ENCODE measurements at places on chromosomes 4 and X.

GRCh38 chr4:24024157-24024556 is 134.3 kb upstream of the PPARGC1A start:
- DNase-seq = no peak

GRCh38 chr4:88040707-88041106 is 33.3 kb downstream of the PKD2 start:
- DNase-seq = no peak

- DNase-seq = no peak
Observed at GRCh38 chr4:79015411-79015810, 76.2 kb upstream of the PAQR3 start.

DNA sequence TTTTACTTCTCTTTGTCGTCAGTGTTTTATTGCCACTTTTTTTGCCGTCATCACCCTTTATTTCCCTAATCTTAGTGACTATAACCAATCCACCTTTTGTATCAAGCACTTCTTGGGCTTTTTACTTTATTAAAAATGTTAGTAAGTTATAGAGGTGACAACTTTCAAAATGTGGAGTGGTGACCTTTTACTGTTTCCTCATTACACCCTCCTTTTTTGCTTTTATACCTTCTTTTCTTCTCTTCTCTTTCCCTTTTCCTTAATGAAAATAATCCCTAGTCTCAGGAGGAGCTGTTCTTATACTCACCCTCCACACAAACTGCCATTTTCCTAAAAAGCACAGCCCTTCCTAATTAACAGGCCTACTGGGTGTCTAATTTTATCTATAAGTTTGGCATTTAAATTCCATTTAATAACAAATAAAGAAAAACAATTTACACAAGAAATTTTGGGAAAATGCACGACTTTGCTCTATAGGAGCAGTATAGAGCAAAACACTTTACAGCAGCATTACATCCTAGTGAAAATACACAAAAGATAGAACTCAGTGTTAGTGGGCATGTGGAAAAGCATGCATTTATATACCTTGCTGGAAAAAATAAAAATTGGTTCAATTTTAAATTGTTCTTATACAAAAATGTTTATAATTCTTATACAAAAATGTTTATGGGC is 27.3 kb downstream of the BBS12 start:
- no peak for DNase-seq

DNA sequence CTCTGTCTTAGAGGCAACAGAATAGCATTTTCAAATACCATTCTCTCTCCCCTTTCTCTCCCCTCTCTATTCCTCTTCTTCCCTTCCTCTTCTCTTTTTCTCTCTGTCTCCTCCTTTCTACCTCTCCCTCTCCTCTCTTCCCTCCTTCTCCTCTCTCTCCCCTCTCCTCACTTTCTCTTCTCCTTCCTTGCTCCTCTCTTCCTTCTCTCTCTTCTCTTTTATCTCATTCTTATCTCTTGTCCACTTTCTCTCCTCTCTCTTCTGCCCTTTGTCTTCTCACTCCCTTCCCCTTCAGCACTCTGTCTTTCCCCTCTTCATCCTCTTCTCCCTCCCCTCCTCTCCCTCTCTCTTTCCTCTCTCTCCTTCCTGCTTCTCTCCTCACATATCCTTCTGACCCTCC is 2265.8 kb upstream of the TENM3 start:
- no peak for DNase-seq

DNA sequence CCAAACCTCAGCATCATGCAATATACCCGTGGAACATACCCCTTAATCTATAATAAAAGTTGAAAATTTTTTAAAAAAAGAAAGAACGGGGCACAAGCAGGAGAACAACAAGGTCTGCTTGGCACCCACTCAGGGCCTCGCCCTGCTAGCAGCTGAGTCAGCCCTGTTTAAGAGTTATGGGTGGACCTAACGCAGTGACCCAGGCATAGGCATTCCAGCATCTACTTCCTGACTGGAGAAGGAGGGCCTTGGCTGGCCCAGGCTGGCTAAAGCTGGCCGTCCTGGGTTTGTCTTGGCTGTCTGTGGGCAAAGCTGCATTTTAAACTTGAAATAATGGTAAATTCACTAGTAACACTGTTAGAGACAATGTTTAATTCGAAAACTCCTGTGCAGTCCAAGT is 236.7 kb upstream of the PGRMC2 start:
- DNase-seq = no peak

- DNase-seq = no peak
Observed at GRCh38 chr4:186859420-186859819, 135.8 kb upstream of the FAT1 start.

- no peak for DNase-seq
Observed at GRCh38 chr4:94274912-94275311, 67.2 kb downstream of the SMARCAD1 start.

DNA sequence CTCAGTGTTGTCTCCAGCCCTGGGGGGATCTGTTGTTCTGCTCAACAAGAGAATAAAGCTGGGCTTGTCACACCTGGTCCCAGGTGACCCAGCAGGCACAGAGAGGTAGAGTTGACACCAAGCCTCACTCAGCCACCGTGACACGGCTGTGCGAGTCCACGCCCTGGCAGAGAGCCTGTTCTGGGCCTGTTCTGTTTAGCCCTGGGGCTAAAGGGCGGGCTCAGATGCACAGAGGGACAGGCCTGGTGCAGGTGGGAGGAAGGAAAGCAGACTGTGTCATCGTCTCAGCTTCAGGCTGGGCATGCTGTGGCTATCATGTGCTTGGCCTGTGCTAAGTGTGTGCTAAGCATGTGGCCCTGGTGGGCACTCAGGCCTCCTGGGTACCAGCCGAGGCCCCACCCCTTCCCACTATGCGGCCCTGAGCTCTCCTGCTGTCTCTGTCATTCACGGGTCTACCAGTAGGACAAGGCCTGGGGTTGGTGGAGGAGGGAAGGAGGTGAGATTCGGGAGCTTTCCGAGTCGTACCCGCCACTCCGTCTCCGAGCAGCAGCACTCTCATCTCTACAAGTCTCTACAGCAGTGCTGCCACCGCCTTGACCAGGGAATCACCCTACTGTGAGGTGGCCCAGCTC is 10.8 kb downstream of the WFS1 start:
- DNase-seq = no peak

DNA sequence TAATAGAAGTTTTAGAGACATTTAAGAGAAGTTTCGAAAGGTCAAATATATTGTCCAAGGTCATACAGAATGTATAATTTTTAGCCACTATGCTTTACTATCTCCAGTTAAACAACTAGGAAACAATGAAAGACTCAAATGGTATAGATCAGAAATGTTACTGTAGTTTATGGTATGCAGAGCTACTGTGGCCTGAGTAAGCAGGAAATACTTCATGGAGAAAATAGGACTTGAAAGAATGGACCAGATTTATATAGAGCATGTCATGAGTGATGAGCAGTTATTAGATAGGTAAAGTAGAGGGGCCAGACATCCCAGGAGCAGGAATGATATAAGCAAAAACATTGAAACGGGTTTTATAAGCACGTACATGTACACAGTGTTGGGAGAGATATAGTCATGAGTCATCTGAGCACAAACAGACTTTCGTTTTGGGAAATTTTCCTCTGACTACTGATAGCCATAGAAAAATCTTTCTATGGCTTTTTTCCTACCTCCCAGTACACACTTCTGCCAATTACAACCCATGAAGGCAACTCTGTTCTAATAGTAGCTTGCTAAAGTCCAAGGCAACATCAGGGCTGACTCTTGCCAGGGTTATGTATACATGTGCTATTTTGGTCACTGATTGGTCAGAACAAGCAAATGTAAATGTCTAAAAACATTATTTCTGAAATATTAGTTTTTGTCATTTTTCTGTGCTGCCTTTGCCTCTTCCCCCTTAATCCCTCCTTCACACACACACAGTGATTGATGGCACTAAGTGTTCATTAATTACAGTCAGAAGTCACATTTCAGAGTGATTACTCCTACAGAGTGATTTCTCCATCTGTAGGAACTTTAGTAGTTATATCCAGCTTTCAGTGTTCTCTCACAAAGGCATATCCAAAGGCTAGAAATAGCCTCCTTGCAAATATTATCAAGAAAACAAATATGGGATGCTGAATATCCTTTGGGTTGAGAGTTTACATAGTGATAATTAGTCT is 198.7 kb downstream of the ENOX2 start:
- no peak for DNase-seq

GRCh38 chrX:71111921-71112431 is 599 bp upstream of the IL2RG start:
- DNase-seq = no peak

GRCh38 chr4:67918428-67918827 is 34.6 kb upstream of the TMPRSS11D start:
- DNase-seq = no peak

DNA sequence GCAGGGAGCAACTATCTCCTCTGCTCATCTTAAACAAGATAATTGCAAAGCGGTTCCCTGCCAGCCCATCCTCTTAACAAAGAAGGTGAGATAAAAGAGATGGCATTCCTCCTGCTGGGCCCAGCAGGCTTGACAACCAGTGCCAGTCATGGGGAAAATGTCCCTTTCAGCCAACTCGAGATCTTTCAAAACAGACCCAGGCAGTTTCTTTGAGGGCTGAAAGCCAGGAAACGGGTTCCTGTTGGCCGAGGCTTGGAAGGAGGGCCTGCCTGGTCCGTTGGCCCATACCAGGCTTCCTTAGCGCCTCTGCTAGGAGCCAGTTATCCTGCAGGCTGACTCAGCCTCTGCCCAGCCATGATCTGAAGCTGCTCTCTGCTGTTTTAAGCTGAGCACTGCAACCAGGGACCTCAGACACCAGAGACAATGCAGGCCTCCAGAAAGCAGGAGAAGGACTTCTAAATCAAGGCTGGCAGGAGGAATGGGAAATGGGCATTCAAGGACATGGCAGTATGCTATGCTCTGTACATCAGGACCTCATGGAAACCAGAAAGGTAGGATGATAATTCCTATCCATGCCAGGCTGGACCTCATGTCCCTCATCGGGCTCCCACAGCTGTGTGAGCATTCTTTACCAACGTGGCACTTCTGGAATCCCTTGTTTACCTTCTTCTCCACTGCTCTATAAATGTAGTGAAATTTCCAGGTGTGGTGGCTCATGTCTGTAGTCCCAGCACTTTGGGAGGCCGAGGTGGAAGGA is 42.4 kb upstream of the SLC2A9 start:
- peak; percentile 0 for DNase-seq

- no peak for DNase-seq
Observed at GRCh38 chr4:101993002-101993841, 202.7 kb downstream of the BANK1 start.

GRCh38 chrX:374596-374995 is 12.1 kb downstream of the PPP2R3B start:
- DNase-seq = no peak

DNA sequence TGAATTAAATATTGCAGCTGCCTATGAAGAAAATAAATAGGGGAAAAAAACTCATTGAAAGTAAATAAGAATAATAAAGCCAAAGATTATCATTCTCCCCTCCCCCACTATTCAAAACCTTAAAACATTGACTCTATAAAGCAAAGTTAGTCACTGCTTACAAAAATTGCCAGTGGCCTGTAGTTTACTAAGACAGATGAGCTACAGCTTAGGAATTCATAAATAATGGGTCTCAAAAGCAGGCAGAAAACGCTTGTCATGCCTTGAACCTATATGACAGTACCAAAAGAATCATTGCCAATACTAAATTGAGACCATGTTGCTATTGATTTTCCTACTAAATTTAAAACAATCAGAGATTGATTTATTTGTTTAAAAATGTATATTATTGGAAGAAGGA is 78.9 kb downstream of the SLC10A7 start:
- DNase-seq = no peak

DNA sequence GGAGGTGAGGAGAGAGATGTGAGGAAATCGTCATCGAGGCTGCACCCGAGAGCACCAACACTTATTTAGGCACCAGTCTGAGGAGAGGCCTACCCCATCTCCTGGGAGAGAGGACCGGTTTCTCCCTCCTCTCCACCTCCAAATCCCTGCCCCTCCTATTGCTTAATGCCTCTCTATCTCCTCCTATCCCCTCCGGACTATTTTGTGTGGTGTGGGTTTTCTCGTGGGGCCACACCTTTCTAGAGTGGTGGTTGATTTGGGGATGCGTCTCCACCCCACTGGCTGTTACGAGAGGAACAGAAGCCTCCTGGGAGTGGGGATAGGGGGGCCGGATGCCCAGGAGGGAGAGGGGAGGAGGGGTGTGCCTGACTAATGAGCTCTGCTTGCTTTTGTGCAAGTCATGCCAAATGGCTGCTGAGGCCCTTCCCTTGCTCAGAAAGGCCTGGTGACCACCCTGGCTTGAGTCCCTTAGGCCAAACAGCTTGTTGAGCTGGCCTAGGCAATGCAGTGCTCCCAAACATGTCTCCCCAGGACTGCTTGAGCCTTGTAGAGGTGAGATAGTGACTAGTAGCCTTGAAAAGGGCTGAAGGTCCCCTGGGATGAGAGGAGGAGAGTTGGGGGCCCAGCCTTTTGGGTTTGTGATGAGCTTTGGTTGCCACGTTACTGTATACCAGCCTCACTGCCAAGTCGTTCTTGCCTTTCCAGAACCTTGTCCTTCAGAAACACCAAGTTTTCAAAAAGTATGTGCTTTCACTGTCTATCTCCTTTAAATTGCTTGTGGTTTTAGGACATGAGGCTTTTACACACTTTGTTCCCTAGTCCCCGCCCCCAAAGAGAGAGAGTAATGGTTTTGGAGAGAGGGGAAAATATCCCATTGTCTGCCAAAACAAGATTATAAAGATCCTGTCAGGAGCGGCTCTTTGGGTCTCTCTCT is 1.2 kb downstream of the MSN start:
- peak; percentile 44 for DNase-seq

GRCh38 chr4:47863486-47863885 is 25.6 kb upstream of the CORIN start:
- no peak for DNase-seq

DNA sequence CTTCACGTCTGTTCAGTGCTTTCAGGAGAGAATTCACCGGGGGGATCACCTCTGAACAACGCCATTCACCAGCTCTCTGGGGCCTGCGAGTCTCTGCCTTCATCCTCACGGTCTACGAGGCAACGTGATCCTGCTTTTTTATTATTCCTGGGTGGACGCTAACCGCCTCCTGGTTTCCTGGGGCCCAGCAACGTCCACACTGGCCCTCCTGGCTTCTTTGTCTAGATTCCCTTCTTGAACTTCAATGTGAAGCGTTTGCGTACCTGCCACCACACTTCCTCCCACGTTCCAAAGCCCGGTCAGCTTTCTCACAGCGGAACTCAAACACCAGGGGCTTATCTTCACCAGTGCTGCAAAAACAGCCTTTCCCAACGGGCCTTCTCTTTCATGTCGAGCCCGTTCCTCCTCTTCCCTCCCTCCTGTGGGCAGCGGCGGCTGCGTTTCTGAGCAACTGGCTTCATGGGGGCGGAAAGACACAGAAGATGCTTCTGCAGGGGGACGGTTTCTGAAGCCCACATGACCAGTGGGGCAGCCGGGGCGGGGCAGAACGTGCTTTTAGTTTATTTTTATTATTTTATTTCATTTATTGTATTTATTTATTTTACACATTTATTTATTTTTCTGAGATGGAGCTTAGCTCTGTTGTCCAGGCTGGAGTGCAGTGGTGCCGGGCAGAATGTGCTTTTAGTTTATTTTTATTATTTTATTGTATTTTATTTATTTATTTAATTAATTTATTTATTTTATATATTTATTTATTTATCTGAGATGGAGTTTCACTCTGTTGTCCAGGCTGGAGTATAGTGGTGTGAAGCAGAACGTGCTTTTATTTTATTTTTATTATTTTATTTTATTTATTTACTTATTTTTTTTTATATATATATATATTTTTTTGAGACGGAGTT is 64.6 kb downstream of the CRLF2 start:
- DNase-seq = no peak
